B cell (primary cell): ENCODE measurements at places on chromosomes 1 and 21. TPM values are rescaled to one million over a fixed set of nuclear protein-coding genes. Genes with fewer than 3 reads are reported as not detected.

The TMEM200B gene
- not detected in 2 replicates for total RNA-seq

The SPATA21 gene
- not detected in 2 replicates for total RNA-seq

The DYNLT4 gene
- total RNA-seq = 0.39 TPM in 1 of 2 replicates, not detected in the other

GRCh38 chr1:17545356-17545755, 5.9 kb downstream of the ARHGEF10L start:
- no peak for DNase-seq

DNA sequence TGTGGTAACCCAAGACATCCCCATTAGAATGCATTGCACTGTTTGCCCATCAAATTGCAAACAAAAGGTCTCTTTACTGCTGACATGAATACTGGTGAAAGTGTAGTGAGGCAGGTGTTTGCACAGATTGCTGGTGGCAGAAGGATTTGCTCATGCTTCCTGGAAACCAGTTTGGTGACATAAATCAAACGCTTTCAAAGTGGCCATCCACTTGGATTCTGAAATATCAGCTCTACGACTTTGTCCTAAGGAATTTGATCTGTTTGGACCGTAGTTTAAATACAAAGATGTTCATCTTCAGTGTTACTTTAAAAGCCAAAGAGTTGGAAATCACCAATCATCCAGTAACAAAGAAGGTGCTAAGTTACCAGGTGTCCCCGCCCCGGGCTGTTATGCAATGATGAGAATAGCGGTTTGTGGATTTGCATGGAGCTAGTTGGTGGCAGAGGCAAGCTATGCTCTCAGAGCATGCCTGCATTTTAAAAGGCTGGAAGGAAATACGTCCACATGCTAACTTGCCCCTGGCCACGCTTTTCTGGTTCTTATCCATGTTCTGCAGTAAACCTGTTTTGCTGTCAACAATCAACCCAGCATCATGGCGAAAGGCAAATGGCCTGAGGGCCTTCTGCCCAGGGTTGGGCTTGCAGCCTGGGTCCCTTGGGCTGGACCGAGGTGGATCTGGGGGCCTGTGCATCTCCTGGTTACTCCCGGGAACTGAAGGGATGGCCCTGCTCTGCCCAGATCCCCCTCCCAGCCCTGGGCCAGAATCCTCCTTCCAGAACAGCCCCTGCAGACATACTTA, 49.2 kb downstream of the UMODL1 start:
- peak; percentile 58 for DNase-seq

DNA sequence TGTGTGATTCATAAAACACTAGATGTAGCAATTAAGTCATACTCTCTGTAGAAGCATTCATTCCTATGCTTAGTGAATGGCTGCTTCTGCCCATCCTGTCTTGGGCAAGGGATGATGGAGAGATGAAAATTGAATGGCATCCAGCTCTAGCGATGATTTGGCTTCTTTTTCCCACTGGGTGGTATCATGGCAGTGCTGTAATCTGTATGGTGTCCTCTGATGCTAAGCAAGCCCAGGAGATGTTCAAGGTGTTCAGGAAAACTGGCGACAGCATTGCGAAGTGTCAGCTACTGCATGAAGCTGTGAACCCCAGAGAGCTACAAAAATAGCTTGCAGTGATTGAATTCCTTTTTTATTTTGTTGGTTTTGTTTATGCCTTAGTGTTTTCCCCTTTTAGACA, 48.9 kb upstream of the LEPR start:
- DNase-seq = no peak

- DNase-seq = no peak
Measured at GRCh38 chr1:223116950-223117349, 26.1 kb downstream of the TLR5 start.

DNA sequence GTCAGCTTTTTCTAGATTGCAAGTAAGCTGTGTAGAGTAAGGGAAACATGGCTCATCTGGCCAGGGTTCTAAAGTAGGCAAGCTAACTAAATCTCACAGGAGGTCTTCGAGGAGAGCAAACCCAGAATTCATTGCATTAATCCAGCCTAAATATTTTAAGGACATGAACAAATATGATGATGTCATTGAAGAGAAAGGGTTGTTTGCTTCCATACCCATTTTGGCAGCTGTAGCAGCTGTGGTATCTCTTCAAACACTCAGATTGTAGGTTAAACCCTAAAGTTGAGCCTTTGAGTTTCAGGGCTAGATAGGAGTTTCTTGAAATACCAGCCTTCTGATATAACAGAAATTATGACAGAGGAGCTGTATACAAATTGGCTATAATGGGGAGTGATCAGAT, 200.5 kb upstream of the C1orf105 start:
- no peak for DNase-seq

- DNase-seq = no peak
Measured at GRCh38 chr1:51734896-51735745, 118.2 kb downstream of the OSBPL9 start.
